ENCODE measurements at places on chromosomes 6 and 20.

GRCh38 chr6:80029470-80029869 is 25.0 kb downstream of the TTK start:
- no peak for DNase-seq

DNA sequence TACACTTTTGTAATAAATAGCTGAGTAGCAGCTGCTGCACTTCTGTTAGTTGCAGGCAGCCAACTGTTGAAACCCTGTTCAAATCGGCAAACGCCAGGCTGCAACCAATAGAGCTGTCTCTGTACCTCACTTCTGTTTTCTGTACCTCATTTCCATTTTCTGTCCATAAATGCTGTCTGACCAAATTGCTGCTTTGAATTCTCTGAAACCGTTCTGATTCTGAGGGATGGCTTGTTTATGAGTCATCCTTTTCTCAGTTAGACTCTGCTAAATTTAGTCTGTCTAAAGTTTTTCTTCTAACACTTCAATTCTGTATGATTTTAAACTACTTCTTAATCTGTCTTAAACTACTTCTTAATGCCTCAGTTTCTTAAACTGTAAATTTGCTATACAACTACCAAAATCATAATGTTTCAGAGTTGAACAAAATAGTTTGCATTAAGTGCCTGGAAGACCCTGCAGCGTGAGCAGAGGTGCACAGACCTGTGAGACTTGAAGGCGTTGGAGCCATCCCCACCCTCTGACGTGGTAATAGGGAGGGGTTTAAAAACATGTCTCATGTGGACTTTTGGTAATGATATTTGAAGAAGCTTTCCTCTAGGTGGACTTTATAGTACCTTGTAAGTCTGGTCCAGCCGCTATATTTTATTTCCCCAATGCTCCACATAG is 9.6 kb downstream of the BTNL2 start:
- DNase-seq, result no peak

- no peak for DNase-seq
These were observed 198.3 kb downstream of the BCAS1 start for GRCh38 chr20:53872081-53872541.

DNA sequence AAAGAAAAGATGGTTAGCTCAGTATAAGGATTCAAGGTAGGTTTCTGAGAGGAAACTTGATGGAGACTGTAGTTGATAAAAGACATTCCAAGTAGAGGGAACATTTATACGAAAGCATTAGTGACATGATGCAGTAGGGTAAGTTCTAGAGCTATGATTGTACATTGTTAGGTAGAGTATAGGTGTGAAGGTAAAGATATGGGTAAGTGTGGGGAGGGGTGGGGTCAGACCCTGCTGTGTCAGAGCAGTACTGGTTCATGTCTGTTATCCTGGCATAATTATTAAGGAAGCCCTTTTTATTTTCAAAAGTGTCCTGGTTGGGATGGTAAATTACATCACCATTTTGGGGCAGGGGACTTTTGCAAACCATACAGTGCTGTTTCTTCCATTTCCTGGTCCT is 635.8 kb downstream of the COL12A1 start:
- no peak for DNase-seq

- DNase-seq, result no peak
These were observed 168.6 kb downstream of the NFATC2 start for GRCh38 chr20:51373713-51374455.

DNA sequence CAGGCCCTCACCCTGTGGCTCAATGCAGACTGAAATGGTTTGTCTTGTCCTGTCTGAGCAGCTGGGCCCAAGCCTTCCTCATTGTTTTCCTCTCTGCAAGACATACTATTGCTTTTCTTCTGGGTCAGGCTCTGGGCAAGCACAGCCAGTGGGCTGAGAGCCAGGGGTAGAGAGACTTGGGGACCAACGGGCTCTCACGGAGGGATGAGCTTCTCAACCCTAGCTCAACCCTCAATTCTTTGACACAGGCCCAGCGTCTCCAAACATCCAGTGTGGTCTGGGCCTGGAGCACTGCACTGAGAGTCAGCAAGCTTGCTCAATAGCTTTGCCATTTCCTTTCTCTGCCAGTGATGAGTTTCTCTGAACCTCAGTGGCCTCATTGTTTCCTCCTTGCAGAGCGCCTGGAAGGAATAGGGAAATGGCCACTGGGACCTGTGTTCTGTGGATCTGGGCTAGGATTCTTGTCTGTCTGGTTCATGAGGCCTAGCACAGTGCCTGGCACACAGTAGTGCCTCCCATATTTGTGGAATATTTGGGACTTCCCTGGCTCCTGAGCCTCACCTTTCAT is 9.3 kb downstream of the ANGPT4 start:
- no peak for DNase-seq

GRCh38 chr6:35016502-35017321 is 124.4 kb downstream of the TCP11 start:
- no peak for DNase-seq

- DNase-seq, result no peak
These were observed 42.9 kb downstream of the PPP1R14C start for GRCh38 chr6:150185732-150186117.

- no peak for DNase-seq
These were observed 43.5 kb upstream of the HCRTR2 start for GRCh38 chr6:55130806-55131324.

DNA sequence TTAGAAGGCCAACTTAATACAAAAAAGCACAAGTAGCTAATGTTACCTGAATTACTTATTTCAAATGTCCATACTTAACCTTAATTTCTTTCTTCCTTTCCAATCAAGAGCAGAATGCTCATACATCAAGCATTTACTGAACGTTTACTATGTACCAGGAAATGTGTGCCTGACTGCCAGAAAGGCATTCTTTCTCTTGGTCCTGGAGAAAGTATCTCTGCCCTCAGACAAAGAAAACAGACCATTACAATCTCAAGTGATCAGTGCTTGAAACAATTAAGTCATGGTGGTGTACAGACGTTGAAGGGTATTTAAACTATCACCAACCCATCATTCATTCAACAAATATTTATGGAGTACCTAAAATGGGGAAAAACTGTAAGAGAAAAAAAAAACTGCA is 26.4 kb downstream of the CSNK2A1 start:
- no peak for DNase-seq

DNA sequence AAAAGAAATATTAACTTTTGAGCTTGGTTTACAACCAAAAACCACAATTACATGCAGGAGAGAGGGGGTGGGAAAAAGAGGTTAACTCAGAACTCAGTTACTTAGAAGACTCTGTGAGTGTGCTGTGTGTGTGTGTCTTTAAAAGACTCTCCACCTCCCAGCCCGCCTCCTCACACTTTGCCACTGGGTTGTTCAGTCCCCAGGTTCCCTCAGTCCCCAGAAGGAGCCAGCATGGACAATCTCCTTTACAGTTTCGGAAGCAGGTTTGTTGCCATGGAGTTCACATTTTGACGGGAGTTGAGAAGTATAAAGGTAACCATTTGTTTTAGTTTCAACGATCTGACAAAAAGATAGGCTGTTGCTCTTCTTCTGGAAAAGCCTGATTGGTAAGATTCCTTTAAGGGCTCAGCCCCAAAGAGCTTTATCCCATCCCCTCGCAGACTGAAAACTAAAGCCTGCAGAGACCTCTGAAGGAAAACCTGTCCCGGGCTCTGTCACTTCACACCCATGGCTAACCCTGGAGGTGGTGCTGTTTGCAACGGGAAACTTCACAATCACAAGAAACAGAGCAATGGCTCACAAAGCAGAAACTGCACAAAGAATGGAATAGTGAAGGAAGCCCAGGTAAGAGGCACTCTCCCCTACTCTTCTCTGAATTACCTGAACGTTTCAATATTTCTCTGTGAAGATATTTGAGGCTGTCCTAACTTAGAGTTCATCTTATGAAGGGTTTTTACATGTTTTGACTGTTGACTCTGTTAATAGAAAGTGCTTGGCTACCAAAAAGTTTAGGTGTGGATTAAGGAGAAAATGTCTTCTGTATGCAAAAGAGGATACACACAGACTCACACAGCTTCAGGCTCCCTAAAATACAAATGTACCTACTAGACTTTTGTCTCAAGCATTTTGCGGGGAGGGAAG is at the start of gene SPTLC3:
SPTLC3 (plus strand) TSS at position 212 of the 921 bp plus-strand sequence; CDS start at position 508, 296 bp downstream.
- DNase-seq, result peak; percentile 22

DNA sequence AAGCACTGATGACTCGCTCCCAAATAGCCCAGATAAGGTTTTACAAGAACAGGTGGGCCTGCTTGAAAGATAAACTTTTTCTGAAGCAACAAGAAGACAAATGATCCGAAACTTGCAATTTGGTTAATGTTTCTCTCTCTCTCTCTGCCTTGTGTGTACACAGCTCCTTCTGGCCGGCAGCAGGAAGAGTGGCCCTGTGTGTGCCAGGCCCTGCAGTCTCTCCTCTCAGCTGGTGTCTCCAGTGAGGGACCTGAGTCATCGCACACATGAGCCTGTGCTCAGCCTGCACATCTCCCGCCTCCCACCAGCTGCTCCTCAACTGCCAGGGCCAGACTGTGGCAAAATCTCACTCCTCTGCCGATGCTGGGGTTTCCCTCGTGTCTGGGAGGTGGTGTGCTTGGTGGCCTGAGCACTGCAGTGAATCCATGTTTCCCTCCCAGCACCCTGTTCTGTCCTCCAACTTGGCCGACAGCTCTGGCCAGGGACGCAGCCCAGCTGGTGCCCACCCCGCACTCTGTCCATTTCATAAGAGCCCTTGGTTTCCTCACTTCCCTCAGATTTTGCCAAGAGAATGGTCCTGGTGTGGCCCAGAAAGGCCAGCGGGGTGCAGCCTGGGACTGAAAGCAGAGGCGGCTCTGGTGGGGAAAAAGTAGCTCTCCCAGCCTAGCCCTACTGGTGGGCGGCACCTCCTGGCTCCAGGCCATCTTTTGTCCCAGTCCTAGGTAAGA is 49.4 kb downstream of the ERMARD start:
- peak; percentile 39 for DNase-seq

GRCh38 chr6:36649086-36649485 is 29.4 kb upstream of the CDKN1A start:
- no peak for DNase-seq

- DNase-seq, result no peak
These were observed 29.9 kb downstream of the METTL24 start for GRCh38 chr6:110328259-110328658.

- DNase-seq, result no peak
These were observed 47.5 kb downstream of the FOXC1 start for GRCh38 chr6:1657116-1657770.

DNA sequence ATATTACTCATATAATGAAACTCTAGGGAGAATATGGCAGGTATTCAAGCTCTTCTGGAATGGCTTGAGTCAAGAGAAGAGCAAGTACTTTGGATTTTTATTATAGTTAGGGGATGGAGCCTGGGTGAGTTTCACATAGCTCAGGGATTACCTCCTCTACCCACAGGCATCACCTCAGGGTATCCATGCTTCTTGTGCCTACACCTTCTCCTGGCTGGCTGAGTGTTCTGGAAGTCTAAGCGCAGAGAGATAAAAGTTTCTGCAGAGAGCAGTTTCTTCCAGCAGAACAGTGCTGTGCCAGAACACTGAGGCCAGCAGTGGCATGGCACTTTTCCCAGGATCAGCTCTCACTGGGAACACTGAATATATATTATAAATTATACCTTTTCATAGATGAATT is 199.7 kb upstream of the KCNQ5 start:
- no peak for DNase-seq

- no peak for DNase-seq
These were observed 143.3 kb downstream of the SMOC2 start for GRCh38 chr6:168584249-168584648.

- no peak for DNase-seq
These were observed 28.5 kb downstream of the DNMT3B start for GRCh38 chr20:32790751-32791057.

- DNase-seq, result no peak
These were observed 138.5 kb upstream of the BEND6 start for GRCh38 chr6:56816370-56816769.

GRCh38 chr6:5180636-5181035 is 80.1 kb downstream of the LYRM4 start:
- DNase-seq, result peak; percentile 45

DNA sequence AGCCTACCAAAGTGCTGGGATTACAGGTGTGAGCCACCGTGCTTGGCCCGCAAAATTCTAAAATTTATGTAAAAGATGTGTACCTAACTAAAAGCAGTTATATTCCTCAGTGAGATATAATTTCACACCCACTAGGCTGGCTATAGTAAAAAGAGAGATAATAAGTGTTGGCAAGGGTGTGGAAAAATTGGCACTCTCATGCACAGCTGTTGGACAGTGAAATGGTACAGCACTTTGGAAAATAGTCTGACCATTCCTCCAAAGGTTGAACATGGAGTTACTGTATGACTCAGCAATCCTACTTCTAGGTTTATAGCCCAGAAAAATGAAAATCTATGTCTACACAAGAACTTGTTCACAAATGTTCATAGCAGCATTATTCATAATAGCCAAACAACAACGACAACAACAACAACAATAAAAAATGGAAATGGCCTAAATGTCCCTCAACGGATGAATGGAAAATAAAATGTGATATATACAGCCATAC is 13.9 kb downstream of the C6orf15 start:
- no peak for DNase-seq

GRCh38 chr6:42211726-42212125 is 5.9 kb downstream of the MRPS10 start:
- peak; percentile 38 for DNase-seq

DNA sequence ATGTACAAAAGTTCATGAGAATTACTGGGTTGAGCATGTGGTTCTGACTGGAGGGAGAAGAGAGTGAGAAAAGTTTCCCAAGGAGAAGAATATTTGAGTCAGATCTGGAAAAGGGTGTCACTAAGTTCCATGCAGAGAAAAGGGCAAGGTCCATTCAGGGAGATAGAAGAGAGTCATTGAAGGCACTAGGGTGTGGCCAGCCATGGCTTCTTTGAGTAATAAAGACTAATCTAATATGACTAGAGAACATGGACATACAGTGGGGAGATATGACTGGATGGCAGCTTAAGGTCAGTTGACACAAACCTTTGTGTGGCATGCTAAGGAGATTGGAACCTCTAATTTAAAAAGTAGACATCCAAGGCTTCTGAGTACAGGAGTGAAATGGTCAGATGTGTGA is 10.7 kb upstream of the SLC17A4 start:
- DNase-seq, result no peak

DNA sequence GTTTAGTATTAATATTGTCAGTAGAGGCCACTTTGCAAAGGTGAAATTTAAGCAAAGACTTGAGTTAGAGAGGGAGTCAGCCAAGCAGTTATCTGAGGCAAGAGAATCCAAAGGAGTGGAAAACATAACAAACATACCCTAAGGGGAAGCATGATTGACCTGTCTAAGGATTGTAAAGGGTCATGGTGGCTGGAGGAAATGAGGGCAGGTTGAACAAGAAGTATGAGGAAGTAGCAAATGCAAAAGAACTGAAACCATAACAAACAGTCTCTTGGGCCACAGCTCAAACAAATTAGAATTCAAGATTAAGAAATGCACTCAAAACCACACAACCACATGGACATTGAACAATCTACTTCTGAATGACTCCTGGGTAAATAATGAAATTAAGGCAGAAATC is 103.2 kb downstream of the FBXO5 start:
- no peak for DNase-seq

DNA sequence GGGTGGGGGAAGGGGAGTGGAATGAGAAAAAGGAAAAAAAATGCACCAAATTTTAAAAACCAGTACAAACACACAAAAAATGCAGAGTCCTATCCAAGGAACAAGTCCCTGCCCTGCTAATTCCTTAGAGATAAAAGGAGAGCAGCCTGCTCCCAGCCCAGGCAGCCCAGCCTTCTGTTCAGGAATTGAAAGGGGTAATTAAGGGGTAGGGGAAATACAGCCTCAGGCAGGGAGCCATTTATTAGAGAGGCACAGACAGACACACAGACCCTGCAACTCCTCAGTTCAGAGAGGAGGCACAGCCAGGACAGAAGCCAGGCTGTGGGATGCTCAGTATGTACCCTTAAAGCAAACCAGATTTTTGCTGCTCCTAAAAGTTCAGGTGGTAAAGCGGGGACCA is 137.2 kb downstream of the EYA2 start:
- DNase-seq, result no peak
